ENCODE measurements at places on chromosomes 4 and X.

- no peak for DNase-seq
Measured at GRCh38 chr4:66266035-66266434, 595.7 kb upstream of the EPHA5 start.

GRCh38 chr4:87527431-87528220, 1.6 kb downstream of the SPARCL1 start:
- DNase-seq = no peak

GRCh38 chr4:83599183-83599582, 63.3 kb downstream of the GPAT3 start:
- DNase-seq = no peak

DNA sequence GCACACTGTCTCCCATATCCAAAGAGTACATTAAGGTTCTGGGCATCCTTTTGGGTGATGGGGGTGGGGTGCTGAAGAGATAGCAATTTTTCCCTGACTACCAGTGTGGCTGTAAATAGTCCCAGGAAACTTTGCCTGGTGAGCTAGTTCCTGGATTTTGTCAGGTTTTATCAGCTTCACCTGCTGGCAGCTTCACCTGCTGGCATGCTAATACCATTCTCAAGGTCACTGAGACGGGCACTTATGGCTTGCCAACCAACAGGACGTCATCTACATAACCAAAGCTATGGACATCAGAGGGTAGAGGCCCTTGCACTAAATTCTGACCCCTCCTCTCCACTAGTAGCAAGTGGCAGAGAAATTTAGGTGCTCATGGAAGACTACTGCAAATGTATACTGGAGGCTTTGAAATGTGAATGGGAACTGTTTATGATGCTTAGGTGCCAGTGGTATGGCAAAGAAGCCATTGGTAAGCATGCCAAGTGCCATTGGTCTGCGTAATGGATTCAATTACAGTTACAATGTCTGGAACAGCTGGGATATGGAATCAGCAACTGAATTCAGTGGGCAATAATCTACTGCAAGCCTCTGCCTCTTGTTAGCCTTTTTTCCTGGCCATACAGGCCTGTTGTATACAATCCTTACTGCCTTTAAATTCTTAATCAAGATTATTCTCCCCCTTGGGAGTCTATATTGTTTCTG, 71.6 kb upstream of the SH3RF1 start:
- no peak for DNase-seq

DNA sequence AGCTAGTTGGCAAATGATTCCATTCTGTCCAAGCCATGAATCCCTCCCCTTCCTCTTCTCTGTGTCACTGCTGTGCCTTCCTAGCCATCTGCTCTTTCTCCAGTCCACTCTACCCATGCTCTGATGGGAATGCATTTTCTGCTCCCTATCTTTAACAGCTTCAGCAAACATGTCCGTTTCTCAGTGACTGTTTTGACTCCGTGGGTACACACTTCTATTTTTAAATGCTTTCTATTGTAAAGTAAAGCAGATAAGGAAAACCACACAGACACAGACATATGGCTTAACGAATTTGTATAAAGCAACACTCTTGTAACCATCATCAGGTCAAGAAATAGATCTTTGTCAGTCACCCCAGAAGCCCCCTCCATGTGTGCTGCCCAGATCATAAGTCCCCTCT, 72.4 kb upstream of the KLHL13 start:
- DNase-seq = no peak

DNA sequence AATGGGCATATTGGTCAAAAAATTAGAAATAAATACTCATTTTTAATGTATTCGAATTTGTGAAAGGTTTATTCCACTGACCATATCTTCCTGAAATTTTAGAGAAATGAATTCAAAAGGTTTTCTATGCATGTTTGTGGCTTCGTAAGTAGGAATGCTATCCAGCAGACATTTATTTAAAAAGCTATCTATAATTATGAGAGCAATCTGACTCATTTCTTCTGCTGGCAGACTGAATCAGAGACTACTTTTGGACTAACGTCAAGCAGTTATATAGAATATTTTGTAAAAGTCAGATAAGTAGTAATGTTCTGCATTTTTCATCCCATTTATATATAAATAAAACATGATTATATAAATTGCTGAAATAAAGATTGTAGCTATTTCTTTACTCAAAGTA, 125.0 kb downstream of the SPCS3 start:
- DNase-seq = no peak

Measured in suprapubic skin (tissue), 4 donors.